ENCODE measurements at places on chromosomes 12 and 14. TPM values are rescaled to one million over a fixed set of nuclear protein-coding genes. Genes with fewer than 3 reads are reported as not detected.

DNA sequence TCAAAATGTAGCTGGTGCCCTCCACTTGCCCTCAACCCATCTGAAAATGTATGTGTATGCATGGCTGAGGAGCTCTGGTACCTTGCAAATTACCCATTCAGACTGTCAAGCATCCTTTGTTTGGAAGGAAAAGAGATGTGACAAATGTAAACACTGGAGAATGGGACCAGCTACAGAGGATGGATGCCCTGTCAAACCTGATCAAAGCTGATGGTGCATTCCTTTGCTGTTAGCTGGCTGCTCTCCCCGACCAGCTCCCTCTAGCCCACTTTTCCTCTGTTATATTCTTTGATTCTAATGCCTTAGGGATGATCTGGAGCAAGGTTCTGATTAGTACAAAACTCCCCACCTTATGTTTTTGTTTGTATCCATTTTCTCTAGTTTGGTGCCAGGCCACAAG, 310.3 kb downstream of the C12orf75 start:
- no peak overlapping the region for H3K4me3 ChIP-seq
- no peak overlapping the region for H3K27ac ChIP-seq
- H3K27me3 ChIP-seq, result no peaks in the 10 kb centered on the region
- H3K36me3 ChIP-seq, result no peaks in the 10 kb centered on the region

DNA sequence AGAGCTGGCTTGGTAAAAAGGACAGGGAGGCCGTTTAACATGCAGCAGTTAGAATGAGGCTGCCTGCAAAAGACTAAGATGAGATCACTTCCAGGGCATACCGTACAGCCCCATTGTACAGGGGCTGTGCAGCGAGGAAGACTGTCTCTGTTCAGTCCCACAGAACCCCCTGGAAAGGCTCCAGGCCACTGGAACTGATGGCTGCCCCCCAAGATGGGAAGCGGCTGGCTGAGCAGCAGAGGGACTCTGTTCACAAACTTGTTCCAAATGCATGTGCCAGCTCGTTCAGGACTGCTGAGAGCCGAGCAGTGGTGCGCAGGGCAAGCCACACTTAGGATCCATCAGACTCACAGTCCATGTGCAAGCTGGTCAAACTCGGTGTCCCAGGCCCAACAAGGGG, 82.9 kb downstream of the CHGA start:
- H3K4me3 ChIP-seq, result no peak overlapping the region
- DNase-seq, result no peak
- peaks cover 13% of the 10 kb centered on the region for H3K4me1 ChIP-seq
- H3K36me3 ChIP-seq, result no peaks in the 10 kb centered on the region
- no peaks in the 10 kb centered on the region for H3K27me3 ChIP-seq

DNA sequence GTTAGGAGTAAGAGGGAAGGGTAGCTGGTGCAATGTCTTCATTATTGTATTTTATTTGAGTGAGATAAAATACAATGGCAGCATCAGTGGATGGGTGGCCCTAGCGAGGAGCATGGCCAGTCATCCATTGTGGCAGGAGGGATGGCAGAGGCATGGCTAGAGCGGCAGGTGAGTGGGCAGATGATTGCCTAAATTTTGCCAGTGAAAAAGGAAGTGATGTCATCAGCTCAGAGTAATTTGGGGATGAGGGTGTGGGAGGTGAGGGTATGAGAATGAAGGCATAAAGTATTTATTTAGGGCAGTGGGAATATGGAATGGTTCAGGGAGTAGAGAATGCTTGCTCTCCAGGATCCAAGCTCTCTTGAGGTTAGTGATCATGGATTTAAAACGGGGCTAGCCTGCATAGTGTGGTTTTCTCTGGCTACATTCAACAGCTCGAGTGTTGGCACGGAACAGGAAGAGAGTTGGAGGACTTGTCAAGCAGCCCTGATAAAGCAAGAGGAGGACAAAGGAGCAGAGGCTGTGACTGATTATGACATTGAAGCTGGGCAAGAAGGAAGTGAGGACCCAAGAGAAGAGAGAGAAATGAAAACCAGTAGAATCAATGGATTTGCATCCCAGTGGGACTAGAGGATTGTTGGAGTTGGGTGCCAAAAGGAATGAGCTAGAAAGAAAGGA, 18.7 kb upstream of the SERPINA6 start:
- peaks cover 6% of the 10 kb centered on the region for H3K4me1 ChIP-seq
- no peak for DNase-seq
- peak overlapping the region; percentile 54 for H3K27ac ChIP-seq
- H3K4me3 ChIP-seq, result no peak overlapping the region
- H3K27me3 ChIP-seq, result no peaks in the 10 kb centered on the region

The MRPL42 gene
- 24.6 TPM for total RNA-seq

DNA sequence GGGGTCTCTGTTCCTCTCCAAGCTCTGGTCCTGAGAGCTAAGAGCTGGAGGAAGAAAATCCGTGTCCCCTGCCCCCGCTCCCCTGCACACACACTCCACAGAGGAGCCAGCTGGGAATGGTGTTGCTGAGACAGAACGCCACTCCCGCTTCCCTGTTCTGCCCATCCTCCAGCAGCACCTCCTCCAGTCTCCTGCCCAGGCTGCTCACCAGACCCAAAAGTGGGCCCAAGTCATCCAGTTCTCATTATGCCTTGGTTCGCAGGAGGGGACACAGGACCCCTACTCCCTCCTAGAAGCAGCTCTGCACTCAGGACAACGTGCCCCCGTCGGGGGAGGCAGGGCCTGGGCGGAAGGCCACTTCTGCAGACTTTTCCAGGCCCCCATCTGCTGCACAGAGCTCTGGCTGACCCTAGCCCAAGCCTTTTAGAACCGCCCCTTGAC, 830 bp upstream of the TRMT61A start:
- H3K4me1 ChIP-seq, result peaks cover 26% of the 10 kb centered on the region
- H3K36me3 ChIP-seq, result no peaks in the 10 kb centered on the region
- no peak for DNase-seq
- H3K4me3 ChIP-seq, result peak overlapping the region; percentile 97
- no peaks in the 10 kb centered on the region for H3K27me3 ChIP-seq
- peak overlapping the region; percentile 93 for H3K27ac ChIP-seq

The DUSP16 gene
- 61.0 TPM for total RNA-seq

The PTHLH gene
- 2.4 TPM for total RNA-seq

- H3K27ac ChIP-seq, result no peak overlapping the region
- no peaks in the 10 kb centered on the region for H3K27me3 ChIP-seq
- H3K4me1 ChIP-seq, result no peaks in the 10 kb centered on the region
- no peak for DNase-seq
Observed at GRCh38 chr12:25422241-25422640, 130.8 kb downstream of the LMNTD1 start.

GRCh38 chr14:102867826-102868580, 54.5 kb upstream of the AMN start:
- H3K36me3 ChIP-seq, result no peaks in the 10 kb centered on the region
- no peak for DNase-seq
- no peaks in the 10 kb centered on the region for H3K4me1 ChIP-seq
- no peaks in the 10 kb centered on the region for H3K27me3 ChIP-seq
- H3K4me3 ChIP-seq, result no peak overlapping the region

GRCh38 chr12:70796989-70797388, 123.5 kb downstream of the PTPRR start:
- DNase-seq, result no peak
- H3K27me3 ChIP-seq, result no peaks in the 10 kb centered on the region
- no peaks in the 10 kb centered on the region for H3K36me3 ChIP-seq
- no peaks in the 10 kb centered on the region for H3K4me1 ChIP-seq
- H3K27ac ChIP-seq, result no peak overlapping the region

DNA sequence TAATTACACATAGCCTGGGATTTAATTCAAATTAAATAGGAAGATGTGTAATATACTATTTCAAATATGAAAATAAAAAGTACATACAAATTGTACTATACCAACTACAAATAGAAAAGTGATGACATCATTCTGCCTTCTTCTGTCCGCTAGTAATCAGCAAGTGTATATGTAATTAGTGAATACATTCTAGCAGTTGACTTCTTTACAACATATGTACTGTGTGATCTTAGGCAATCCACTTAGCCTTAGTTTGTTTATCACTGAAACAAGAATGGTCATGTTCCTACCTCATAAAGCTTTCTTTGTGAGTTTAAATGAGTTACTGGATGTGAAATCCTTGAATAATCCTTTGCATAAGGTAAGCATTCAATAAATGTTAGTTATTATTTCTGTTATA, 7.8 kb upstream of the LUM start:
- no peaks in the 10 kb centered on the region for H3K27me3 ChIP-seq
- DNase-seq, result no peak
- no peak overlapping the region for H3K4me3 ChIP-seq
- no peaks in the 10 kb centered on the region for H3K4me1 ChIP-seq
- no peaks in the 10 kb centered on the region for H3K36me3 ChIP-seq

- H3K27ac ChIP-seq, result peak overlapping the region; percentile 52
- no peaks in the 10 kb centered on the region for H3K36me3 ChIP-seq
- H3K4me3 ChIP-seq, result no peak overlapping the region
Observed at GRCh38 chr12:12538535-12538934, 24.1 kb downstream of the DUSP16 start.

The HPD gene
- total RNA-seq, result 0.64 TPM

- H3K27me3 ChIP-seq, result peaks cover 11% of the 10 kb centered on the region
- H3K27ac ChIP-seq, result peak overlapping the region; percentile 68
- peaks cover 6% of the 10 kb centered on the region for H3K4me1 ChIP-seq
- H3K4me3 ChIP-seq, result peak overlapping the region; percentile 53
- DNase-seq, result no peak
Observed at GRCh38 chr14:94173471-94173884, 644 bp upstream of the PPP4R4 start.

The PRB2 gene
- not detected for total RNA-seq

The OLR1 gene
- 17.1 TPM for total RNA-seq

The CCDC38 gene
- not detected for total RNA-seq

DNA sequence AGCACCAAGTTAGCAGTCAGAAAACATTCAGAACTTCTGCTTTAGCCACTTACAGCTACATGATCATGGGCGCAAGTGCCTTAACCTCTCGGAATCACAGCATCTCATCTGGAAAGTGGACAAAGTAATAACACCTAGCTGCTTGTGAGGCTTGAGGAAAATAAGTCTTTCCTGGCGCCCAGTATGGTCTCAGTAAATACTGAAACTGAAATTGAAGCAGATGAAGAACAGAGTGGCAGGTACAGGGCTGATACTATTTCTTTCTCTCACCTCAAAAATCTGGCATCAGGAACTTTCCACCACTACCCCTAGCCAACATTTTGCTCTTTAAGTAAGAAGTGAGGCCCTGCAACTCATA, 129.7 kb upstream of the FUT8 start:
- no peak for DNase-seq
- no peaks in the 10 kb centered on the region for H3K36me3 ChIP-seq
- H3K27ac ChIP-seq, result peak overlapping the region; percentile 23

DNA sequence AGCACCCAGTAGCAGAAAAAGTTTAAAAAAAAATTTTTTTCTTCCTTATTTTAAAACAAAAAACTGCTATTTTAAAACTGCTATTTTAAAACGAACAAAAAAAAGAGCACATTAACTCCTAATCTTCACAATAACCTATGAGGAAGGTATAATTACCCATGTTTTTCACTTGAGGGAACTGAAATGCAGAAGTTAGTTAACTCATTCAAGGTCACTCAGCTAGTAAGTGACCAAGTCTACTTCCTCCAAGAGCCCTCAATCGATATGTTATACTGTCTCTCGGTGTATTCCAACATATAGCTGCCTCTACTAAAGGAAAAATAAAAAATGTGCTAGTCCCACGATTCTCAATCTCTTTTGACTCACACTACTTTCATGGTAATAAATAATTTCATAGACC, 7.8 kb downstream of the RPAP3 start:
- DNase-seq, result no peak
- no peak overlapping the region for H3K27ac ChIP-seq
- H3K27me3 ChIP-seq, result no peaks in the 10 kb centered on the region
- no peaks in the 10 kb centered on the region for H3K36me3 ChIP-seq
- H3K4me3 ChIP-seq, result no peak overlapping the region

- DNase-seq, result no peak
- no peak overlapping the region for H3K4me3 ChIP-seq
- H3K27me3 ChIP-seq, result no peaks in the 10 kb centered on the region
- H3K36me3 ChIP-seq, result no peaks in the 10 kb centered on the region
- peaks cover 8% of the 10 kb centered on the region for H3K4me1 ChIP-seq
- H3K27ac ChIP-seq, result peak overlapping the region; percentile 98
Observed at GRCh38 chr12:6959805-6960592, 8.8 kb downstream of the PTPN6 start.
